ENCODE measurements at places on chromosomes 4 and X.

DNA sequence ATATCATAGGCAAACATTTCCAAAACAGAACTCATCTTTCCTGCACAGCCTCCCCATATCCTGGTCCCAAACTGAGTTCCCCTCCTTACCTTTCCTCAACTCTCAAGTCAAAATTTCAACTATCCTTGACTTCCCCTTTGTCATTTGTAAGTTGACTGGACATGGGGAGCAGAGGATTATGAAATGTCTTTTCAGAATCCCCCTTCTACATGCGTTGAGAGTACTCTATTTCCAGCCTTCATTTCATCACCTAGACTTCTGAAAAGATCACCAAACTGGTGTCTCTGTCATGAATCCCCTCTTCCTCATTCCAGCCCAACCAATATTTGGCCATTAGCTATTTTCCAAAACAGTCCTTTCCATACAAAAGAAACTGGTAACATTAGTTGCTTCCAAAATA, 95.2 kb downstream of the SYNPO2 start:
- DNase-seq = no peak

- no peak for DNase-seq
These were observed 124.6 kb downstream of the GRIA3 start for GRCh38 chrX:123308658-123309057.

DNA sequence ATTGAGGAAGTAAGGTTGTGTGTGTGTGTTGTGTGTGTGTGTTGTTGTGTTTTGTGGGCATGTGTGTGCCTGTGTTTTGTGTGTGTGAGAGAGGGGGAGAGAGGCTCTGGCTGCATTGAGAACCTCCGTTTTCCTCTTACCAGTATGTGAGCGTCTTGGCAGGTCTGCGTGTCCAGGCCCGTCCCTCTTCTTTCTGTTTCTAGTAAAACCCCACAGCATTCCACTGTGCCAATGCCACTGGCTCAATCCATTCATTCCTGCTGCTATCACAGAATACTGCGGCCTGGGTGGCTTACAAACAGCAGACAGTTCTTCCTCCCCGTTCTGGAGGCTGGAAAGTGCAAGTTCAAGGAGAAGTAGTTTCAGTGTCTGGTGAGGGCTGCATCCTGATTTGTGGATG, 15.5 kb upstream of the HTRA3 start:
- no peak for DNase-seq

GRCh38 chr4:4631150-4631549, 89.3 kb upstream of the STX18 start:
- no peak for DNase-seq

- no peak for DNase-seq
These were observed 624.8 kb downstream of the CENPC start for GRCh38 chr4:66920514-66920913.

DNA sequence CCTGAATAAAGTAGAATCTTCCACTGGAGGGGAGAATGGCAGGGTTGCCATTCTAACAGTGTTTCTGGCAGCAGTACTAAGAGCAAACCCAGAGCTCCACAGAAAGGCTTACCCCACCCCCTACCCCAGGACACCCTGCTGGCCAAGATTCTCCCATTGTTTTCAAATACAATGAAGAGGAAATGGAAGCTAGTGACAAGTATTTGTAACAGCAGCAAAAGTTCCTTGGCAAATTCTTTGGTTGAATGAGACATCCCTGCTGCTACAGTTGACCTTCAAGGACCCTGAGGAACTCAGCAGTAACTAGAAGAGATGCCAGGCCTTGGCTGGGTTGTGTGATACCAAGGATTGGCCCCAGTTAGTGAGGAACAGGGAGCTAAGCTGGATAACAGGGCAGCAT, 124.2 kb upstream of the DGKK start:
- no peak for DNase-seq
